Activated B cell treated with CpG ODN at 0.5 μM for 24 hours (primary cell): ENCODE measurements at places on chromosomes 1 and 21. TPM values are rescaled to one million over a fixed set of nuclear protein-coding genes. Genes with fewer than 3 reads are reported as not detected.

CD2 gene
- total RNA-seq, result 0.35 and 0.37 TPM in 2 replicates

OR6K3 gene
- not detected in 2 replicates for total RNA-seq

GJA8 gene
- not detected in 2 replicates for total RNA-seq

MTARC2 gene
- 8.9 and 9.2 TPM in 2 replicates for total RNA-seq

CHI3L1 gene
- 0.38 TPM in 1 of 2 replicates, not detected in the other for total RNA-seq

PADI4 gene
- total RNA-seq, result 0.29 and 0.42 TPM in 2 replicates

ASTN1 gene
- not detected in 2 replicates for total RNA-seq

VSIG8 gene
- total RNA-seq, result not detected in 2 replicates

DCST1 gene
- total RNA-seq, result not detected in 2 replicates

CYP4X1 gene
- not detected in 2 replicates for total RNA-seq

CD1E gene
- not detected in 2 replicates for total RNA-seq

PTAFR gene
- total RNA-seq, result 2.2 and 3.6 TPM in 2 replicates

GPR89B gene
- 15.1 and 17.8 TPM in 2 replicates for total RNA-seq

FMO4 gene
- 3.0 and 3.4 TPM in 2 replicates for total RNA-seq

KRTAP10-9 gene
- not detected in 2 replicates for total RNA-seq

ANKRD45 gene
- total RNA-seq, result not detected in 2 replicates

C4BPB gene
- total RNA-seq, result 0.17 and 0.47 TPM in 2 replicates

PDPN gene
- total RNA-seq, result not detected in 2 replicates

ADAMTS5 gene
- not detected in 2 replicates for total RNA-seq

IGSF5 gene
- total RNA-seq, result not detected in 2 replicates
